ENCODE measurements at places on chromosomes 2 and 18. TPM values are rescaled to one million over a fixed set of nuclear protein-coding genes. Genes with fewer than 3 reads are reported as not detected.

The AFG3L2 gene
- 27.9 TPM for polyA plus RNA-seq

The MCFD2 gene
- 25.2 TPM for polyA plus RNA-seq

The XPO1 gene
- polyA plus RNA-seq = 34.3 TPM

The ST3GAL5 gene
- 38.2 TPM for polyA plus RNA-seq

The RAPGEF4 gene
- not detected for polyA plus RNA-seq

The CACNB4 gene
- 0.43 TPM for polyA plus RNA-seq

The IL36A gene
- not detected for polyA plus RNA-seq

The SFT2D3 gene
- not detected for polyA plus RNA-seq

The M1AP gene
- polyA plus RNA-seq = not detected

The HES6 gene
- 3.3 TPM for polyA plus RNA-seq

The FOXI3 gene
- polyA plus RNA-seq = not detected

The ABCG5 gene
- polyA plus RNA-seq = not detected

The CCDC142 gene
- 9.2 TPM for polyA plus RNA-seq

The FAM136A gene
- 38.4 TPM for polyA plus RNA-seq

The CABLES1 gene
- 0.30 TPM for polyA plus RNA-seq

The CNNM3 gene
- 3.5 TPM for polyA plus RNA-seq

The TAF1B gene
- polyA plus RNA-seq = 15.7 TPM

The EFR3B gene
- polyA plus RNA-seq = 0.04 TPM

The SOS1 gene
- polyA plus RNA-seq = 13.7 TPM

The NEB gene
- polyA plus RNA-seq = 1.4 TPM

The GRB14 gene
- not detected for polyA plus RNA-seq

The DSC1 gene
- 0.54 TPM for polyA plus RNA-seq

The GNLY gene
- 64.8 TPM for polyA plus RNA-seq

The SLC9A2 gene
- polyA plus RNA-seq = not detected

The LOXHD1 gene
- polyA plus RNA-seq = not detected

The FSIP2 gene
- not detected for polyA plus RNA-seq

The HAAO gene
- polyA plus RNA-seq = 5.7 TPM

The PDCL3 gene
- polyA plus RNA-seq = 48.9 TPM

The G6PC2 gene
- polyA plus RNA-seq = not detected

The LMAN1 gene
- 30.8 TPM for polyA plus RNA-seq

The LMAN2L gene
- 19.1 TPM for polyA plus RNA-seq

The OTOF gene
- not detected for polyA plus RNA-seq

The CRYGC gene
- polyA plus RNA-seq = not detected

The ACOXL gene
- not detected for polyA plus RNA-seq

The C2orf78 gene
- not detected for polyA plus RNA-seq

The CHST9 gene
- polyA plus RNA-seq = not detected

The FAM110C gene
- polyA plus RNA-seq = not detected

The SERPINB13 gene
- polyA plus RNA-seq = not detected

The TXNDC9 gene
- polyA plus RNA-seq = 48.2 TPM

The UPP2 gene
- polyA plus RNA-seq = not detected

The IL18R1 gene
- 2.2 TPM for polyA plus RNA-seq

The ZC3H6 gene
- polyA plus RNA-seq = 7.5 TPM
